ENCODE measurements at places on chromosomes 12 and 14. TPM values are rescaled to one million over a fixed set of nuclear protein-coding genes. Genes with fewer than 3 reads are reported as not detected.
A peak's percentile ranks its signal among the peaks of the same experiment; 100 is the strongest.

- no peak for DNase-seq
These were observed 66.7 kb downstream of the SETD3 start for GRCh38 chr14:99413911-99414310.

- no peak for DNase-seq
These were observed 14.9 kb downstream of the DCAF5 start for GRCh38 chr14:69137843-69138535.

DNA sequence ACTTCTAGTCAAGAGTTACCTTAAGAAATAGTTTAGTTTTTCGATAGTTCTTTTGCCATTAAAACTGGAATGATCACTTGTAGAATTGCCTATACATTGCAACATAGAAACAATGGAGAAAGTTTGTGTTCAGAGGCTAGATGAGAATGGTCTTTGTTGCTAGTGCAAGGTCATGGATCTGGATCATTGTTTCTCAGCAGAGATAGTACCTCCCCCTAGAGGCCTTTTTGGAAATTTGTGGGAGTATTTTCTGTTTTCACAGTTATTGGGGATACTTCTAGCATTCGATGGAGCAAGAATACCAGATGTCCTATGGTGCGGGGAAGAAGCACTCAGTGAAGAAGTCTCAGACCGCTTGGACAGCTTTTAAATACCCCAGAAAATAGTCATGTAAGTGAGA lies 138.8 kb upstream of the HMGA2 start:
- no peak for DNase-seq

DNA sequence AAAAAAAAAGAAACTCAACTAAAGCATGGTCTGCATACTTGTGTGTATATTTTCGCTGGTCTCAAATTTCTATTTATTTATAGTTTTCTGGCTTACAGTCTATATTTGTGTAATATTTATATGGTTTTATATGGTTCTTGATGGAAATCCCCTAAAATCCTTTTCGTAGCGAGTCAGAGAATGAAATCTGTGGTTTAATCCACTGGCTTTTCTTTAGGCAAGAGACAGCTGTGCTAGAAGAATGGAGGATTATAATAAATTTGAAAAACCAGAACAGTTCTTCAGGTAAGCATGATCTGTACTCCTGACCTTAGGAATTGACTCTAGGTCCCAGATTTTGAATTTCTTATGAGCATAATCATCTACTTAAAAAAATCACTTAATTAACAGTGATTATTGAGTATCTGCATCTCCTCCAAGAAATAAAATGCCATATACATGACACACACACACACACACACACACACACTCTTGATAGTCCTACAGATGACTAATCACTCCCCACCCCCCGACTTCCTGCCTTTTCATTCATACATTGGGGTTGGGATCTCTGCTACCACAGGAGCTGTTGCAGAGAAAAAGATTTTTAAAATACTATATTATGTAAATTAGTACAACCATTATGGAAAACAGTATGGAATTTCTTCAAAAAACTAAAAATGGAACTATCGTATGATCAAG lies 113.4 kb downstream of the CRADD start:
- no peak for DNase-seq

DNA sequence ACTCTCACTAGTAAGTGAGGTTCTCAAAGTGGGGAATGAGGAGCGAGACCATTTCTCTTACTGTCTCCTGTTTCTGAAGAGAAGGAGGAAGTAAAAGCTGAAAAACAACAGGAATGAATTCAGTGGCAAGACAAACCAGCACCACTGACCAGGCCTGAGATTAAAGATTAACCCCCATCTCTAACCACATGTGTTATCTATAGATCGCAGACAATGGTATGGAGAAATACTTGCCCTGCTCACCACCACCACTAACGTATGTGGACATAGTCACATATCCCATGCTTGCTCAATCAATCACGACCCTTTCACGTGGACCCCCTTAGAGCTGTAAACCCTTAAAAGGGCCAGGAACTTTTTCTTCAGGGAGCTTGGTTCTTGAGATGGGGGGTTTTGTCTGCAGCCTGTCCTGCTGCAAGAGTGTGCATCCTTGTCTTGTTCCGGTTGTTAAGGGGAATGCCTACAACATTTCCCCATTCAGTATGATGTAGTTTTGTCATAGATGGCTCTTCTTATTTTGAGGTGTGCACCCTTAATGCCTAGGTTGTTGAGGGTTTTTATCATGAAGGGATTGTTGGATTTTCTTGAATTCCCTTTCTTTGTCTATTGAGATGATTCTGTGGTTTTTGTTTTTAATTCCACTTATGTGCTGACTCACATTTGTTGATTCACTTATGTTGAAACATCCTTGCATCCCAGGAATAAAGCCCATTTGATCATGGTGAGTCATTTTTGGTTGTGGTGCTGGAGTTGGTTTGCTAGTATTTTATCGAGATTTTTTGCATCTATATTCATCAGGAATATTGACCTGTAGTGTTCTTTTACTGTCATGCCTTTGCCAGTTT lies 698.8 kb upstream of the LMO3 start:
- DNase-seq: no peak

DNA sequence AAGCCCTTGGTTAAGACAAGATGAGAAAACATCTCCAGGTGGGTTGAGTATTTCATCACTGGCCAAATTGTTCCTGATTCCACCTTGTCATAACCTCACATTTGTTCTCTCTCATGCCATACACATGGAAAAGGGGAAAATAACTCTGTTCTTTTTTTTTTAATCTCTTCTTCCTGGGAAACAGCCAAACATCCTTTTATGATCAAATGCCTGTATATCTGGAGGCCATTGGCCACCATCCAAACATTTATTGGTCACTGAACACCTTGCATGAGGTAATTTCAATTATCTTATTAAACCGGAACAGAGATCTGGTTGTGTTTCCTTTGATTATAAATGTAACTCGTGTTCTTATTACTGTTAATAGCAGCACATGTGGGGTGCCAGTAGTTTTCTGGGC lies 469.6 kb downstream of the NPAS3 start:
- no peak for DNase-seq

DNA sequence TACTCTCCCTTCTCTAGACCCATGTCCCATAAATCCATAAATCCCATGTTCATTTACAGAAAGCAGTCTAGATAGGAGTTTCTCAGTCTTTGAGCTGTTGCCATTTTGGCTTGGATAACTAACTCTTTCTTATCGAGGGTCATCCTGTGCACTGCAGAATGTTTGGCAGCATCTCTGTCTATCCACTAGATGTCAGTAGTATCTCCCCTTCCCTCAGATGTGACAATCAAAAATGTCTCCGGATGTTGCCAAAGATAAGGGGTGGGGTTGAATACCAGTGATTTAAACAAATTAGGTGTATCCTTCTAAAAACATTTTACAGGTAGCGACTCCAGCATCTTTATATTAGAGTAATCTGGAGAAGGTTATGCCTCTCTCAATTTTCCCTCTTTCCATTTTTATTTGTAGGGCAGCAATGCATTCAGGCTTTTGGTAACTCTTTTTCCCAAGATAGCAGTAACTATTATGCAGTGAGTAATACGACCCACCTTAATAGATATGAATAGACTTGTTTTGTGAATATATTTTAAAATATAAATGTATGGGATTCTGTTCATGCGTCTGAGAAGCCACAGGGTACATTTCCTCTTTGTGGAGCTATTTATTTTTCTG lies 100.7 kb downstream of the LRRK2 start:
- no peak for DNase-seq

DNA sequence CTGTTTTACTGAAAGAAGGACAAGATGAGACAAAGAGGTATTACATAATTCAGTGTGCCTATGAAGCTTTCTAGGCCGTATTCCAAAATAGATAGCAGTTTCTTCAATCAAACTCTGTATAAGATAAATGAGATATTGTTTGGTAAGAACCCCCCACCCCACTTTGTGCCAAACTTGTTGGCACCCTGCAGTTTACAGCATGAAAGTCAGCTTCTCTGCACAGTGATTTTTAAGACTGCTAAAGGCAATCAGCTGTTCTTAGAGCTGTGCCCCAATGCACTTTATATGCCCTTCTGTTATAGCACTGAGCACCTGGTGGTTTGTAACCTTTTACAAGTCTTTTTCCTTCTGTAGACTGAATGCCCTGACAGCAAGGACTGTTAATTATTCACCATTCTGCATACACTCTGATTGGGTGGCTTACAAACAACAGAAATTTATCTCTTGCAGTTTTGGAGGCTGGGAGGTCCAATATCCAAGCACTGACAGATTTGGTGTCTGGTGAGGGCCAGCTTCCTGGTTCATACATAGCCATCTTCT lies 76.7 kb downstream of the ANO4 start:
- DNase-seq: no peak

- DNase-seq: no peak
These were observed 488.0 kb upstream of the RGS6 start for GRCh38 chr14:71444030-71444822.

GRCh38 chr14:101558739-101559240 lies 2.5 kb upstream of the DIO3 start:
- no peak for DNase-seq

DNA sequence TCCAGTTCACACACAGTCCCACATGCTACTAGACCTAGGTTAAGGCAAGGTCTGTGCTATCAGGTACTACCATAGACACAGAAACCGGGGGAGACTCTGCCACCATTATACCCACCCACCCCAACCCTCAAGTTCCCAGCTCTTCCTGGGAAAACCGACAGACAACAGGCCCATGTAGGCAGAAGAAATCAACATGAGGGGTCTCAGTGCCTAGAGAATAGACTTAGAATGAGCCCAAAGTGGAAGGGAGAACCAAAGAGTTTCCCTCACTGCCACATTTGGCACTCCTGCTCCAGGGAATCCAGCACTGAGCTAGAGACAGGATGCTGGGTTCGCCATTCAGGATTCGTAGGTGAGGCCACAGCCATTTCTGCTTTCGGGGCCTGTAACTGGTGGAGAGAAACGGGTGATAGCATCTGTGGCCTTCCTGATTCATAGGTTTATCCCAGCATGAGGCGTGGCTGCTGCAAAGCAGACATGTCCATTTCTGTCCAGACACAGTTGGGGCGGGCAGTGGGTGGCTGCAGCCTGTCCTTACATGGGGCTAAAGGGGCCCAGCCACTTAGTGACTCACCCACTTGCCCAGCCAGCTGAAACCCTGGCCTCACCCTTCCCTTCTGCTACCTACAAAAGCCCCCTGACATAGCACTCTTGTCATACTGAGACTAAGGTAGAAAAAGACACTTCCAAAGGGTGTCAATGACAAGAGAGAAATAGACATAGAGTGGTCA lies 69.4 kb downstream of the IRF2BPL start:
- DNase-seq: no peak

DNA sequence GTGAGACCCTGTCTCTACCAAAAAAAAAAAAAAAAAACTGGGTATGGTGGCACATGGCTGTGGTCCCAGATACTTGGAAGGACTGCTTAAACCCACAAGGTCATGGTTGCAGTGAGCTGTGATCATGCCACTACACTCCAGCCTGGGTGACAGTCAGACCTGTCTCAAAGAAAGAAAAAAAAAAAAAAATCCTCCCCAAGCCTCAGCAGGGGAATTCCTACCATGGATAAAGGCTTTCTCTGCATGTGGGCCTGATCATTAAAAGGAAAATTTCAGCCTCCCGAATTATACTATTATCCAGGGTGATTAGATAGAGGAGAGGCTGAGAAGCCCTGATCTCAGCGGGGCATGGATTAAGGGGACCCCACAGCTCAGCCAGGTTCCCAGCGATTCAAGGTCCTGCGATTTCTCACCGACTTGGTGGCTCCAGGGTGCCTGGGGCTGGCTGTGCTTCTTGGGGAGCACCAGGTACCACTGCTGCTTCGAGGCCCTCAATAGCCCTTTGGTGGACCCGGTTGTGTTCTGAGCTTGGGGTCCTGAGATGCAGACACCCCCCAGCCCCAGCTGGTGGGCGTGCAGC lies 5.6 kb downstream of the SH2B3 start:
- DNase-seq: no peak

GRCh38 chr14:59849411-59850130 lies 21.0 kb downstream of the RTN1 start:
- DNase-seq: no peak

DNA sequence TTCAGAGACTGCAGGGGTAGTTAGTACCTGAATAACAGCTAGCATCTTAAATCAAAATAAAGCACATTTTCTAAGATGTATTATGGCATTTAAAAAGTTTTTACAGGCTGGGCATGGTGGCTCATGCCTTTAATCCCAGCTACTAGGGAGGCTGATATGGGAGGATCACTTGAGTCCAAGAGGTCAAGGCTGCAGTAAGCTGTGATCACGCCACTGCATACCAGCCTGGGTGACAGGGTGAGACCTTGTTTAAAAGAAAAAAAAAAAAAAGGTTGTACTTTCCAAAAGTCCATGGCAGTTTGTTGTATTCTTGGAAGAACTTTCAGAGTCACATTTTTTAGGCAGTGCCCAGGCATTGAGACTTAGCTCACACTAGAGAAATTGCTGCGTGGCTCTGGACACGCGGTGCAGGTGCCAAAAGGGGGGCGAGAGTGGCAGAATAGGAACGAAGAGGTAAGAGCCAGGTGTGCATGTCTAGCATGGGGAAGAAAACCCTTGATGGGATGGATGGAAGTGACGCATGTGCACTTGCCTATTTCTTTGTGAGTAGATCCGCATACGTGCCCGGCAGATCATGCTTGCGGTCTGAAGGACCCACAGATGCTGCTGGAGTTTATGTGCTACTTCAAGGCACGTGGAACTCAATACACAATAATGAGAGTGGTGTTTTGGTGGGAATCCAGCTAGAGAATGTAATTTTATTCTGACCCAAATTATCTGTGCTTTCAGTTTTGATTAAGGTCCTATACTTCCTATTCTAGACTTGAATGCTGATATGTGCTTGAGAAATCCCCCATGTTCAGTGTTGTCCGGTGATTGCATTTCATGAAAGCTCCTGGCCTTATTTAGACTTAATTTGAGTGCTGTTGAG lies 11.9 kb downstream of the ANKRD13A start:
- DNase-seq: no peak

- peak; percentile 71 for DNase-seq
These were observed 30.9 kb upstream of the ANKRD9 start for GRCh38 chr14:102540315-102541028.

Gene GALNT9
- 4.8 TPM for total RNA-seq

Gene SMCO2
- not detected for total RNA-seq

Gene GNB3
- 24.3 TPM for total RNA-seq

Gene CLEC4A
- total RNA-seq: 1.1 TPM

Gene WNT1
- total RNA-seq: not detected

Gene LUM
- total RNA-seq: 490 TPM

Gene PSEN1
- total RNA-seq: 59.9 TPM
